T-cell (primary cell): ENCODE measurements at places on chromosomes 3 and 15.

- DNase-seq = no peak
These were observed 224.8 kb upstream of the BHLHE40 start for GRCh38 chr3:4754180-4755086.

- DNase-seq = no peak
These were observed 61.8 kb downstream of the CCDC33 start for GRCh38 chr15:74297887-74298286.

GRCh38 chr3:114770874-114771273, 376.2 kb downstream of the ZBTB20 start:
- no peak for DNase-seq

DNA sequence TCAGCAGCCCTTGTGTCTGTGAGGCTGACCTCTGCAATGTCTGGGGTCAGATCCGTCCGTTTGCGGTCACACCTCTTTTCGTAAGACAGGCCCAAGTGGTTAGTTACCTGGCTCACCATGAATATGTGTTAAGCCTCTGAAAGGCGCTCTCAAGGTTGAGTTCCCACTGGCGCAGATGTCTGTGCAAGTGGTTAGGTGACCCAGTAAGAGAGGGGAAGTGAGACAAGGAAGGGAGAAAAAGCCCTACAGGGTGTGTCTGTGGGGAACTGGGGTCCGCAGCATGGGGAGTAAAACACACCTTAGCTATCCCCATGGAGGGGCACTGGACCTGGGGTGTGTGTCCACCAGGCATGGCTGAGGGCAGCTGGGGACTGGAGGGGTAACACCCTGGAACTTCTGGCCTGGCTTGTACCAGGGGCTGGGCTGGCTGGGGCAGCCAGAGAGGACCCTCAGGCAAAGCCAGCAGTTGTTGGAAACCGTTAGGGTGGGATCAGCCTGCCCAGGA, 391.6 kb upstream of the PROK2 start:
- no peak for DNase-seq

DNA sequence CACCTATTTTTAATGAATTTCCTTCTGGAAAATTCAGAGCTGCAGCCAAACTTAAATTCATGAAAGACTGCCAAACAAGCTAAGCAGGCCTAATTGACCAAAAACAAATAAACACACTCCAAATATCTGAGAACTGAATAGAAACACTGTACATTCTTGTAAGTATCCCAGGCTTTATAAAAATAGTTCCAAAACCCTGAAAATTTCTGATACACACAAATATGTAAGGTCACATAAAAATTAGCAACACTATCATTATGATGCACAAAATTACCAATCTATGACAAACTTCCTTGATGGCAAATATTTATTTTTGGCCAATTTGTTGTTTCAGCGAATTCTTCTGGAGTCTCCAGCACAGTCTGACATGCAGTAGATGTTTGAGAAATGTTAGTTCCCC, 117.9 kb upstream of the UBE2E2 start:
- no peak for DNase-seq

GRCh38 chr3:119597548-119598288, at the start of gene PLA1A:
Gene PLA1A (plus strand): TSS chr3:119597885. CDS start chr3:119597914, 29 bp downstream.
- DNase-seq = no peak

DNA sequence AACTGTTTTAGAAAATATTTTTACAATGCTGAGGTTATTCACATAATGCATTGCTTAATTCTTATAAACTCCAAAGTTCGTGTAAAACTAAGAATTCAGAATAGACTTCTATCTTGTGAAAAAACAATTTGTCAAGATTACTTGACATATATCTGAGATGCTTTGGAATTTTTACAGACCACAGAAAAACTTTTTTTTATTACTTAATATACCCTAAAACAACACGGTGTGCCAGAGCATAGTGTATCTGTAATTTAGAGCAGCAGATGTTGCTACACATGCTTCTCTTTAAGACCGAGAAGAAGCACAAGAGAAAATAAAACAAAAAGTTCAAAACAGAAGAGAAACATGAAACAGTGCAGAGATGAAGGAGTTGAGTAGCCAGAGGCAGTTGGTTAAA, 26.4 kb downstream of the ASB7 start:
- DNase-seq = no peak

- DNase-seq = no peak
These were observed 1.7 kb downstream of the MRAS start for GRCh38 chr3:138349926-138350665.

- DNase-seq = no peak
These were observed 94.3 kb upstream of the GADL1 start for GRCh38 chr3:30988769-30989168.

DNA sequence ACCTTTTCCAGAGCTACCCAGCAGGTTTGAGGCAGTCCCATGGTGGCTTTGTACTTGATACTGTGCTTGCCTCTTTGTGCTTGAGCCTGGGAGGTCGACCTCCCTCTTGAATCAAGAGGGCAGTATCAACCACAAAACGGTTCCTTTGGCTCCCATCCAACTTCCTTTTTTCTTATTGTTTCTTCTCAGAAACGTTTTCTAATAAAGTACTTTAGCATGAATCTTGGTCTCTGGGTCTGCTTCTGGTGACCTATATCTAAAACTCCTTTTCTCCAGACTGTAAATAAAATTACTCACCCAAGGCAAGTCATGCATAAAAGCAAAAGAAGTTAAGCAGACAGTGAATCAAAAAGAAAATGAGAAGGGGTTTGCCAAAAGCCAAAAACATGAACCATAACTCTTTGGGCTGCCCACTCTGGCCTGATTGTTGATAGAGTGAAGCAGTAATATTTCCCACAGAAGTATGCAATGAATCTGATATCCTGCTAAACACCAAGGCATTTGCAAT, 112.2 kb upstream of the SLC4A7 start:
- no peak for DNase-seq

- DNase-seq = no peak
These were observed 17.1 kb downstream of the HEXA start for GRCh38 chr15:72358650-72359171.
